NCI-H1092 (cell line): ENCODE measurements at places on chromosomes 16 and 17.

DNA sequence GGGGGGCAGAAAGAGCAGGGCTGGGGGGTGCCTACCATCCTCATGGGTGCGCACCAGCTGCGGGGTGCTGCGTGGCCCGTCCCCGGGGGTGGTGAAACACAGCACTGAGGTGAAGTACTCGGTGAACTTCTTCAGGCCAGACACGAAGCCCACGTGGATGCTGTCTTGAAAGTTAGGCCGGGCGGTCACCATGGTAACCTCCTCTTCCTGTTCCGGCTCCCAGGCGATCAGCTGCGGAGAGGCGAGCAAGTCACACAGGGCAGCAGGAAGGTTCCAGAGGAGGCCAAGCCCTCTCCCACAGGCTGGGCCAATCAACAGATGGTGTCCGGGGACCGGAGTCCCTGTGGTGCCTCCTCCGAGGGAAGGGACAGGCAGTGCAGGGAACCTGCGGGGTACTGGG, 90.1 kb upstream of the CDC42EP4 start:
- no peak for DNase-seq

- DNase-seq, result no peak
These were observed 315.1 kb upstream of the EEF2KMT start for GRCh38 chr16:5412731-5413130.

DNA sequence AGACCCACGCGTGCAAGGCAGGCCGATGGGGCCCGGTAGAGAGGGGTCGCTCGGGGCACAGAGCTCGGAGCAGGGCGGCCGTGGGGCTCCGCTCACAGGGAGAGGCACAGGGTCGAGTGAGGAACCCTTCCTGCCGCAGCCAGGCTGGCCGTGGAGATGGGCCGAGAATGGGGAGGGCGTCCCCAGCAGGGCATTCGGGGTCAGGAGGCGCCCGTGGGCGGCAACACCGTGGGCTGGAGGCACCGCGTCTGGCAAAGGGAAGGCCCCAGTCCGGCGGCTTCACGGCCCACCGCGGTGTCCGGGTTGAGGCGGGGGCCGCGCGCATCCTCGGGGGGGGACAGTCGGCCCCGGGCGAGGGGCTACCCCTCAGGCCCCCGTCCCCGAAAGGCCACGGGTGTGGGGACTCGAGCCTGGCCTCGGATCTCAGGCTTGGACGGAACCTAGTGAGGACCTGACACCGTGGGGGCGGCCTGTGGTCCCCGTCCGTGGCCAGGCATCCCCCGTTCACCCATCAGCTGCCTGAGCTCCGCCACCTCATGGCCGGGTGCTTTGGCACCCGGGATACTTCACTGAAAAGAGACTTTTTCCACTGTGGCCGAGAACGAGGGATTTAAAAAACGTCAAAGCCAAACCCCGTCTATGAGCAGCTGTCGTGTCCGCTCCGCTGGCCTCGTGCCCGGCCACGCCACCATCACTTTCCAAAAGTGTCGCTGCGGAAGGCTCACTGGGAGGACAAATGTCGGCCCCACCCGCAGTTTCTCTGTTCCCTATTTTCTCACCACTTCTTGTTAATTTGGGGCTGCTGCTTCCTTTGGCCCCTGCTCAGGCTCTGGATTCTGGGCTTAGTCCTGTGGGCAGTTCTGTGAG, 73.6 kb downstream of the METRNL start:
- DNase-seq, result no peak

DNA sequence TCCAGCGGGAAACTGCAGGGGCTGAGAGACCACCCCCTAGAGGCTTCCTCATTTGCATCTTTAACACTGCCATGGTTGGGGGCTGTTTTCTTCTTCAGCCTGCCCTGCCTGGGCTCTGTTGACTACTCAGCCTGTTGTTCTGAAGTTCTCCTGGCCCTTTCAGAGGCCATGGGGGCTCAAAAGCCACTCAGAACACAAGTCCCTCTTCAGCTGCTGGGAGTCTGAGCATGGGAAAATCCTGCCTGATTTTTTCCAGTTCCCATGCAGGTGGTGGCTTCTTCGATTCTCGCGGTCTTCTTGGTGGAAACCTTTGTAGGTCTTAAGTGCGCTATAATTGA, 36.3 kb downstream of the PLCG2 start:
- no peak for DNase-seq

- no peak for DNase-seq
These were observed 10.8 kb upstream of the APOH start for GRCh38 chr17:66240013-66240412.

DNA sequence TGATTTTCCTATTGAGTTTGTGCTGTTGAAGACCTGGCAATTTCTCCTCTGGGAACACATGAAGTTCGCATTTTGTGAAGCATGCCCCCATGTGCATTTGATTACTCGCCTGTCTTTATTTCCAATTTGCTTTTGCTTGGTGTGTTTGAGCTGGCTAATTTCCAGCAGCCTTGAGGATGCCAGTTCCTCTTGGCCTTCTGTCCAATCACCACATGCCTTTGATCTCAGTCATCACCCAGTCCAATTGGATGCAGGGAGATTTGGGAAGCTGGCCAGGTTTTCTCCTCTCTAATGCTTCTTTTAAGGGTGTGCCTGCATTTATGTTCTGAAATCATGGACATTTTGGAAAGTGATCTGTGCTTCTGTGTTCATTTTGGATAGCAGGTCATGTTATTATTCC, 3.8 kb upstream of the TMEM100 start:
- DNase-seq, result peak; percentile 94

GRCh38 chr17:40509626-40510327, 8.4 kb upstream of the TNS4 start:
- DNase-seq, result no peak

DNA sequence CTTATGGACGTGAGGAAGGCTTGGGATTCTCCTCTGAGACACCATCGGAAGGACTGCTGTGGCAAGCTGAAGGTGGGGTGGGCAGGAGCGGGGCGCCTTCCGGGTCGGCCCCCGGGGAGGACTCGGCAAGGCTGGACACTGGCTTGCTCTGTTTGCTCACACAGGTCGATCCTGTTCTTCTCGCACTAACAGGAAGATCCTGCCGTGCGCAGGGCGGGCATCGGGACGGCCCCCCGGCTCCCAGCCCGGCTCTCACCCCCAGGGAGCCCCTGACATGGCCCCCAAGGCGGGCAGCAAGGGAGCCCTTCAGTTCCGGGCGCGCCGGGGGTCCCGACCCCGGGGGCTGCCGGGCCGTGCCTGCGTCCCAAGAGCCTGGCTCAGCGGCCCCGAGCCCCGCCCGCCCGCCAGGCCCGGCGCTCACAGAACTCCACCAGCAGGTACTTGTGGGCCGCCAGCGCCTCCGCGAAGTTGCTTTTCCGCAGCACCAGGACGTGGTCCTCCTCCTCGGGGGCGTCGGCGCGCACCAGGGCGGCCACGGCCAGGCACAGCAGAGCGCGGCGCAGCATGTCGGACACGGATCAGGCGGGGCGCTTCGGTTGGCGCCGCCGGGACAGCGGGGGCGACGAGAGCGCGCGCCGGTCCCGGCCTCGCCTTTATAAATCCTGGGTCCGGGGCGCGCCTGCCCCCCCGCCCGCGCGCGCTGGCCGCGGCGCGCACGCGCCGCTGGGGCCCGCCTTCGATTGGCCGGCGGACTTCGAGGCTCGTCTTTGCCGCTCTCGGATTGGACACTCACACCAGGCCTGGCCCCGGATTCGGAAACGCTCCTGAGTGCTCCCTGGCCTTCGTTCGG, at the start of gene P4HB:
TSS of gene P4HB (minus strand) at position 630 of the 850 bp plus-strand sequence. CDS start at position 566, 64 bp downstream.
- DNase-seq, result no peak

- no peak for DNase-seq
These were observed 52.5 kb downstream of the SMG6 start for GRCh38 chr17:2251098-2251497.

DNA sequence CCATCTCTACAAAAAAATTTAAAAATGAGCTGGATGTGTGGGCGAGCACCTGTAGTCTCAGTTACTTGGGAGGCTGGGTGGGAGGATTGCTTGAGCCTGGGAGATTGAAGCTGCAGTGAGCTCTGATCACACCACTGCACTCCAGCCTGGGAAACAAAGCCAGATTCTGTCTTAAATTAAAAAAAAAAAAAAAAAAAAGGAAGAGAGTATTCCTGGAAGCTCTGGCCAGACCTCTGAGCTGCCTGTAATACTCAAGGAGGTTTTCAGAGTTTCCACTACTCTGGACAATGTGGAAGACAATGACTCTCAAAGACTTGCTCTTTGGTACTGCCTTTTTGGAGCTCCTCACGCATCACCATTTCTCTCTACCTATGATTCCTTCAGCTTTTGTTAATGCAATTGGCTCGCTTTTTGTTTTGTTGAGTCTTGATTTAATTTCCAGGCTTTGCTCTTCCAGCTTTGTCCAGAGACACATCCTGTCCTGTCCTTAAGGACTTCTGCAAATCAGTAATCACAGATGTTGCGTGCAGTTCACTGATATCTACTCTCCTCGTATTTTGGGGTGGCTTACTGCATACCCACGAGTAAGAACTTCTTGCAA, 10.8 kb downstream of the CHD9 start:
- DNase-seq, result no peak

GRCh38 chr16:57562066-57562465, 19.6 kb downstream of the ADGRG5 start:
- no peak for DNase-seq

GRCh38 chr16:89765292-89765830, 44.0 kb downstream of the ZNF276 start:
- no peak for DNase-seq

DNA sequence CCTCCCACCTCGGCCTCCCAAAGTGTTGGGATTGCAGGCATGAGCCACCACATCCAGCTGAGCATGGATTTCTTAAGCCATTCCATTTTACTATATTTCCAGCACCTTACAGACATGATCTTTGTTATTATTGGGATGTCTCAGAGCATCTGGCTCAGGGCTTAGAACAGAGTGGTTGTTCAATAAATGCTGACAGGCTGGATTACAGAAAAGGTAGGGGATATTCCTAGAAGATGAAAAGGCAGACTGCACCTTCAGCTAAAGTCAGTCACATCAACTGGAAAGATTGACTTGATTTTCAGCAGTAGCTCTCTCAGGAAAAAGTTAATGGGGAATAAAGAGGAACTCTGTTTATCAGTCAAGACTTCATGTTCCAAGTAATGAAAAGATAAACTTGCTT, 360.3 kb upstream of the ERCC4 start:
- DNase-seq, result no peak

- no peak for DNase-seq
These were observed 44.2 kb upstream of the TRAP1 start for GRCh38 chr16:3761375-3762106.

DNA sequence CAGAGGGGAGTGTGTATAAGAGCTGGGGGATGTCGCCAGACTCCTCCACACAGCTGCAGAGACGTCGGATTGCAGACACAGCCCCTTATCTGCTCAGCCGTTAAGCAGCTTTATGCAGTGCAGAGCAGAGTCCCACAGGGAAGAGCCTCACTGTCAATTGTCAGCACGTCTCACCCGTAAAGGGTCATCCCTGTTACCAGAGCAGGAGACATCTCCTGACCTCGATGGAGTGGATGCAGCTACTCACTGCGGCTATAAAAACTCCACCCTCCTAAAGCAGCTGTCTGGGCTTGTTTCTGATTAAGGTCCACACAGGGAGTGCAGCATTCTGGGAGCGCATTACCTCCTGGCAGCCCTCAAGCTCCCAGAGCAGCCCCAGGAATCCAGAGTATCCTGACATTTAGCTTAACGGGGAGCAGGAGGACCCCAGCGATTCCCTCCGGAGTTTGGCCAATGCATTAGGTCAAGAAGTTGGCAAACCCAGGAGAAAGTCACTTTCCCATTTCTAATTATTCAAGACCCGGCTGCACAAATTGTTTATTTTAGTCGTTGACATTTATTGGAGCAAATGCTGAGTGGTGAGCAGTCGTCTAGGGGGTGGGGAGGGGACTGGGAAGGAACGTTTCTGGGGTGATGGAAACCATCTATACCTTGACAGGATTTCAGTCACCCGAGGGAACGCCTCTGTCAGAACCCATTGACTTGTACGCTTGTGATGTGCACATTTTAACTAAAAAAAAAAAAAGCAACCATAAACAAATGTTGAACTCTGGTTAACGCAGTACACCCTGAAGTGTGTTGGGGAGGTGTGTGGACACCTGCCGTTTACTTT, 100.0 kb upstream of the ZNF469 start:
- DNase-seq, result no peak

DNA sequence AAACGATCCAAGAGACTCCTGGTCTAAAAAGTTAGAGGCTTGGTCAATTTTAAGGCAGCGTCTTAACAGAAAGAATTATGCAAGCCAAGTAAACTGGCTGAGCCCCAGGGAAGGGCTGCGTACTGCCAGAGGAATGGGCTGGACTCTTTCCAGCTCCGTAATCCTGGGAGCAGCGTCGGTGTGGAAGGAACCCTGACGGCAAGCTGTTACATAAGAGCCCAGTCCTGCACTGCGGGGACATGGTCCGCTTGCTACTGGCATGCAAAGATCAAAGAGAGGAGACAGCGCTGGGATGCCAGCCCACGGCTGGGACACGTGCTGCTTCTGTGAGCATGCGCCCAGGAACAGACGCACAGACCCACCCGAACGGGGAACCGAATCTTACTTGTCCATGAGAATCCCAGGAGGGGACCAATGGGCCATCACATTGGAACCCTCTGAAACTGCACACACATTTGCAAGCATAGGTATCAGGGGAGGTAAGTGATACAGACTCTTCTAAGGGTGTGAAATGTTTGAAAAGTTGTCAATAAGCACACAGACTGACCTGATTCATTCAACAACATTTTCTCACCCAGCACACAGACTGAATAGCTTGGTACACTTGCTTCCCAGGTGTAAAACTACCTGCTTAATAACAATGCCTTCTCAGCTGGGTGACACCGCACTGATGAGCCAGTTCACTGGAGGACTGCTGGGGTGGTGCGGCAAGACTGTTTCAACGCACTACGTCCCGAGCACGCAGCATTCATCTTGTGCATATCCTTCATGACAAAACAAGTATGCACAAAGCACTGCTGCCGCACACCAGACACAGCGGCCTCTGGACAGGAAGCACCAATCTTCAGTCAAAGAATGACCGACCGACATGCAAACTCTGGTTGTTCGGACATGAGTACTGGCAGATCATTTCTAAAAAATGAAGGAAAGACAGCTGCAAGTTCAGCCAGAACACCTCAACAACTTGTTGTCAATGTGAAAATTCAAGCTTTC, 94.9 kb downstream of the ANKRD11 start:
- DNase-seq, result no peak

- no peak for DNase-seq
These were observed 20.0 kb downstream of the ADAMTS18 start for GRCh38 chr16:77414752-77415231.

- DNase-seq, result no peak
These were observed 151.6 kb downstream of the NPIPB11 start for GRCh38 chr16:29254676-29255495.

DNA sequence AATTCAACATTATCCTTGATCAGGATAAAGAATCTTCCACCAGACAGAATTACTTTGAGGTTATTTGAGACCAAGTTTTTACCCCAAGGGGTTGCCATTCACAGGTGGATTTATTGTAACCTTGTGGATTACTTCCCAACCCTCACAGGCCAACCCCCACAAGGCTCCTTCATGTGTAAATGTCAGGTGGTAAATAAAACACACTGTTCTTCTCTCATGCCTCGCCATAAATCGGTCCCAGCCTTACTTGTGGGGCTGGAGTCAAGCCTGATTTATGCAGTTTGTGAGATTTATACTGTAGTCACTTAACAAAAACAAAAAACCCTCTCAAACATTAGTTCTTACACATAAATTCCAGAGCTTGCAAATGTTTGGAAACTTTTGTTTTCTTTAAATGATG, 98.6 kb upstream of the IRX3 start:
- no peak for DNase-seq
